ENCODE measurements at places on chromosomes 1 and 21.

DNA sequence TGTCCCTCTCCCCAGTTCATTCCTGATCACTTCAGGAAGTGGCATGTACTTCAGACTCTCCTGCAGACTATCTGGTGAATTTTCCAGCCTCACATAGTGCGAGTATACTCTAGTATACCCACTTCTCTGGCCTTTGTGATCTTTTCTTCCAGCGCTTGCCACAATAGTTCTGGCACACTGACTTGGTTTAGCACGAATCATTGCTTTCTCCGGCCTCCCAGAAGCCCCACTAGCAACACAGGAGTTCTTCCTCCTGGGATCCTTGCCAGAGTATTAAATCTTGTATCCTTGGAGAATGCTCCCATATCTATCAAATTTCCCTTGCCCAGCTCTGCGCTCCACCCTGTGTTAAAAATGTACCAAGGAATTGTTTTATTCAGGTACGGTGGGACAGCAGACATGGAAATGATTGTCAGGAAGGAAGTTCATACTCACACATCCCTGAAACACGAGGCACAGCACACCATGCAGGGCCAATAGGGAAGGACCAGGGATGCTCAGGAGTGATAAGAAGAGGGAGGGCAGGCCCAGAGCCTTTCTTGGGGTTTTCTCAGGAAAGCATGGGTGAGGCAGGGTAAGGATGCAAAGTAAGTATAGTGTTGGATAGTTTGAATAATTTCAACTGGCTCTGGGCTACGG, 136.7 kb downstream of the ADSS2 start:
- DNase-seq: no peak

GRCh38 chr1:185245466-185245865, 71.6 kb downstream of the IVNS1ABP start:
- DNase-seq: peak; percentile 6

- peak; percentile 34 for DNase-seq
Observed at GRCh38 chr1:6612641-6613360, 730 bp upstream of the PHF13 start.

GRCh38 chr1:206833106-206833680, 32.2 kb upstream of the IL20 start:
- DNase-seq: no peak

GRCh38 chr1:118928739-118929554, 59.2 kb downstream of the TBX15 start:
- peak; percentile 29 for DNase-seq

DNA sequence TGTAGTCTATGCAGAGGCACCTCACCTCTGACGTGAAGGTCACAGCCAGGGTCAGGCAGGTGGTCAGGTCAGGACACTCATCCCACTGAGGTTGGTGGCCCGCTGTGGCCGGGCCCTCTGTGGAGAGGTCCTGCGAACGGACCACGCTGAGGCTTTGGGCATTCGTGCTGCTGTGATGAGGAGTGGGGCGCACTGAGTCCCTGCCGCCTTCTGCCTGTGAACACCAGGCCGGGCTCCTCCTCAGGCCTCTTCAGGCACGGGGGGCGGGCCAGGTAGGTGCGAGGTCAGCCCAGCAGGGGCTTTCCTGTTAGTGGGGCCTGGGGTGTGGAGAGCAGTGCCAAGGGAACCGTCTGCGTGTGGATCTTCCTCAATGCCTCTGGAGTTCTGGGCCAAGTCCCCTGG, 39.0 kb downstream of the COQ8A start:
- DNase-seq: no peak

DNA sequence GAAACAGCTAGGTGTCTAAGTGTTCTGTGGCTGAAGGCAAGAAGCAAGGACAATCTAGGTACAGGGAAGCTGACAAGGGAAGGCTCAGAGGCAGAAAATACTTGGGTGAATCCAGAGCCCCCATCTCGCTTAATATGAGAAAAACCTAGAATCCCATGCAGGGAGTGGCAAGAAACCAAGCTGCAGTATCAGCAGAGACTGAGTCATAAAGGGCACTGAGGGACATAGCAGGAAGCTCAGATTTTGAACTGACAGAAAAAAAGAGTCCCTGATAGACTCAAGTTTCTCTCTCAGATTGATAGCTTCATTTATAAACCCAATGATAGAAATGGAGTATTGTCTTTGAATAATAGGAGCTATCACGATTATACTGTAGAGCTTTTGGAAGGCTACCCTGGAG, 77.3 kb upstream of the KCNJ15 start:
- DNase-seq: no peak

- no peak for DNase-seq
Observed at GRCh38 chr1:230807029-230807428, 59.8 kb downstream of the CAPN9 start.

- DNase-seq: no peak
Observed at GRCh38 chr1:241997401-241997998, 1.4 kb downstream of the MAP1LC3C start.

- no peak for DNase-seq
Observed at GRCh38 chr1:26352338-26352679, 1.6 kb downstream of the CRYBG2 start.

DNA sequence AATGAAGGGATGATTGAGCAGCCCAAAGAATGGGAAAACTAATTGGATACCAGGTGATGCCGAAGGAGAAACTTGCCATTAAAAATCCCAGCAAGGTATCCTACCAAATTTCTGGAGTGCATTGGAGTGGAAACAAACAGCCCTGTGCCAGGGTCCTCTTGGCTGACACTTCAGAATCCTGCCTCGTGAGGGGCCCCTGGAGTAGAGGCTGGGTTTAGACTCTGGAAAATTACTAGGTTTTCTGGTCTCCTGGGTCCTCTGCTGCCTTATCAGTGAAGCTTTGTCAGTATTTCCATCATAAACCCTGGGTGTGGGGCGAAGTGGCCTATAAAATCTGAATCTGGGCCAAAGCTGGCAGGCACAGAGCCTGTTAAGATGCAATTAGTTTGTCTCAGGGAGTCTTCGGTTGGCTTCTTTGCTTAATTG, 289.2 kb upstream of the USP24 start:
- no peak for DNase-seq

GRCh38 chr1:206020393-206021007, 3.2 kb downstream of the CTSE start:
- DNase-seq: no peak

DNA sequence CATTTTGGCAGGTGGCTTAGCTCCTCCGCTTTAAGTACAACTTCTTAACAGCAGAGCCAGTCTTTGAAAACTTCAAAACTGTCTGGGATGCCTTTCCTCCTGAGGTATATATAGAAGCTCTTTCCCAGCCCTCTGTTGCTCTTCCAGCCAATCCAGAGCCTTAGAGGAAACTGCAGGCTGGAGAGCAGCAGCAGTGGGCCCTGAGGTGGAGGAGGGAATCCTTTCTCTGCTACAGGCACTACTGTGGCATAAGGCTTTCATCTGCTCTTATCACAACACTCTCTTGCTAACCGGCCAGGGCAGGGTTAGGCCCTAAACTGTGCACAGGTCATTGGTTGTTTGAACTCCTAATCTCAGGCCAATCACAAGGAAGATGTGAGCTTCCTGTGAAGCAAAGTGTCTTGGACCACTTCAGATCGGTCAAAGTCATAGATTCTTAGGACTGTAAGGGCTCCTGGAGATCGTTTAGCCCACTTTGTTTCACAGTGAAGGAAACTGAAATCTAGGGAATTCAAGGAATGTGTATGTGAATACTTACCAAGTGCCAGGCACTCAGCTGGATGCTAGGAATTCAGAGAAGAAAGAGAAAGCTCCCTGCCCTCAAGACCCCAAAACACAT, at the start of gene RGS5:
TSS of gene RGS5 (minus strand) at position 84 of the 619 bp plus-strand sequence. CDS start at position 3, 81 bp downstream.
- peak; percentile 53 for DNase-seq

DNA sequence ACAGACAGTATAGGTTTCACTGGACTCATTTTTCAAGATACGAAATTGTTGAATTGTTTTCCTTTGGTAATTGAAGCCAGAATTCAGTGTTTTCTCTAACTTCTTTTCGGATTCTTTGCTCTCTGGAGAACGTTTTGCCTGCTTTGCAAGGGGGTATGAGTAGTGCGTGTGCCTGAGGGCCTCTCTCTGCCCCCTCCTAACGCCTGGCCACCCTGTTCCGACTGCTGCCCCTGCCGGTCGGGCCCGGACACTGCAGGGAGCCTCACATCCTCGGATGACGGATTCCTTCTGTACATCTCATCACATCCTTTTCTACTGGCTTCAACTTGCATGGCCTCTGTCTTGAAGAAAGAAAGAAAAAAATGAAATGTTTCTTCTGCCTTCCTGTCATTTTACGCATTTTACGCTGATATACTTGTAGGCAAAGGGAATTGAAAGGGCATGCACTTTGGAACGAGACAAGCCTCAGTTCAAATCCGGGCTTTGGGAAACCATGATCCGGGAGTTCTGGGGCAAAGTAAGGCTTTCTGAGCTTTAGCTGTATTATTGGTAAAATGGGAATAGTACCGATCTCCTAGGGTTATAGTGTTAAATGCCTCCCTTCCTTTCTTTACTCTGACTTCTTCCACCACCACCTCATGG, 65.1 kb downstream of the DISC1 start:
- peak; percentile 43 for DNase-seq

DNA sequence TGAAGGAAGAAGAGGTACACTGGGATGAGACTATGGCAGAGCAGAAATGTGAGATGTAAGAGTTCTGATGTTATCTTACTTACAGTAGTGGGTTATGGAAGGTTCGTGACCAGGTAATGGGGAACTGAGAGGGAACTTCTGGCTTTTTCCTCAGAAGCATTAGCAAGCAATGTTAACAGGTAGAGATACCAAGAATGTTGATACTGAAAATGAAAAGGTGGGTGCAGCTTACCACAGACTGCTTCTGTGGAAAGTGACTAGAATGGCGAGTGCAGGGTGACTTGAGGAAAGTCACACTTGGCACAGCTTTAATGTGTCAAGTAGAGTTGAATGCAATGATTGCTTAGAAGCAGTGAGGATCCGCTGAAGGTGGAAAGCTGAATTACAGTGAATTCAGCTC, 70.8 kb downstream of the PLA2G4A start:
- DNase-seq: no peak

- DNase-seq: peak; percentile 96
Observed at GRCh38 chr1:161733526-161733925, 12.2 kb downstream of the FCRLB start.

Measured in AG10803 (cell line).